ENCODE measurements at places on chromosomes 11 and 22.

- peak; percentile 10 for DNase-seq
Measured at GRCh38 chr11:35330931-35331330, 88.4 kb downstream of the SLC1A2 start.

GRCh38 chr11:21723678-21724077 is 469.2 kb upstream of the ANO5 start:
- no peak for DNase-seq

GRCh38 chr22:29308791-29309262 is 2.4 kb downstream of the GAS2L1 start:
- no peak for DNase-seq

- DNase-seq: no peak
Measured at GRCh38 chr11:131146827-131147490, 223.5 kb upstream of the NTM start.

- no peak for DNase-seq
Measured at GRCh38 chr11:106133529-106133928, 56.1 kb downstream of the AASDHPPT start.

DNA sequence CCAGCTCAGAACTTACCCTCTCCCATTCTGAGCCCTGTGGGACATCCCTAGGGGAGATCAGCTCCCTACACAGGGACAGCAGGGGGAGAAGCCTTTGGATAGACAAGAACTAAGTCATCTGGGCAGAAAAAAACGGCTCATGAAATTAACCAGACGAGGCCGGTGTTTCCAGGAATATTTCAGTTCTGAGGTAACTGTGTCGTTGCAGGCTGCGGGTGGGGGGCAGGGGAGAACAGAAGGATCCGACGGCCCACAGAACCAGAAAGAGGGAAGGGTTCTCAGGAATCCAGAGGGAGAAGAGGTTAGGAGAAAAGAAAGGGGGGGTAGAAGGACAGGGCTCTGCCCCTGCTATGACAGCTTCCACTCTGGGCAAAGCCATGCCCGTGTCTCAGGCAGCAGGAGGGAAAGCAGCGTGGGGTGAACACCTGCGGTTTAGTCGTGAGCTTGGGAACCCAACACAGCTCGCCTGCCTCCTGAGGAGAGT is 3.6 kb downstream of the CLCF1 start:
- no peak for DNase-seq

DNA sequence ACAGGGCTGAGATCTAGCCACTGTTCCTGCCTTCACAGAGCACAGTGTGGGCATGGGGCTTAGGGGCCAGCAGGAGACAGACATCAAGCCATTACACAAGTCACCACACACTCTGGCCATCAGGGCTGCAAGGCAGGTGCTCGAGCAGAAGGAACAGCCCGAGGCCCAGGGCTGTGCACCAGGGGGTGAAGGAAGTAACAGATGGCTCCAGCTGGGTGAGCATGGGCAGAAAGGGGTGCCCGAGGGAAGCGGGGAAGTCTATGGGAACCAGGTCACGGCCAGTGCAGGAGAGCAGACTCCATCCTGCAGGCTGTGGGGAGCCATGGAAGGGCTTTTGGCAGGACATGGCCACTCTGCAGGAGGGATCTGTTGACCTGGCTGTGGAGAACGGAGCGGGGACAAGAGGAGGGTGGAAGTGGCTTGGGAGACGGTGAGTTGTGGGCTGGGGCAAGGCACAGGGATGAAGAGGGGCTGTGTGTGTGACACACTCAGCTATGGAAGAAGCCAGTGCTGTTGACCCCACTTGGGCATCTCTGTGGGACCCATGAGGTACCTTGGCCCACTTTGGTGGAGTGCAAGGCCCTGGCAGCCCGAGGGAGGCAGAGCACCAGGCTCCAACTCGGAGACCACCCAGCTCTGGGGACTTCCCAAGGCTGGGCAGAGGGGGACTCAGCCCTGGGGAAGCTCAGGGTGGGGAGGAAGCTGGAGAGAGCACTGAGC is 3.6 kb downstream of the C11orf68 start:
- DNase-seq: no peak

DNA sequence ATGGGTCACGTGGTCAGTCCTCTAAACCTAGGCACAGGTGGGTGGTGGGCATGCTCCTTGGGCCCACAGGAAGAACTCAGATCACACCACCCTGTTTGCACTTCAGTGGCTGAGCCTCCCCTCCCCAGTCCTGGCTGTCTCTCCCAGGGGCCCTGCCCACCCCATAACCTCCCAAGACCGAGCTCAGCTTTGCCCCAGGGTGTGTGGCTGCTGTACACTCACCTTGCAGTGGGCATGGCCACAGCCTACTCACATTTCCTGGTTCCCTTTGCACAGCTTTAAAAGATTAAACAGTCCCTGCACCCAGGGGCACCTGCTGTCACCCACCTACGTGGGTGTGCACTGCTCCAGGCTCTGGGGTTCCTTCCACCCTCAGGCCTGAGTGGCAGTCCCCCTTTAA is 13.8 kb downstream of the TRIOBP start:
- no peak for DNase-seq

DNA sequence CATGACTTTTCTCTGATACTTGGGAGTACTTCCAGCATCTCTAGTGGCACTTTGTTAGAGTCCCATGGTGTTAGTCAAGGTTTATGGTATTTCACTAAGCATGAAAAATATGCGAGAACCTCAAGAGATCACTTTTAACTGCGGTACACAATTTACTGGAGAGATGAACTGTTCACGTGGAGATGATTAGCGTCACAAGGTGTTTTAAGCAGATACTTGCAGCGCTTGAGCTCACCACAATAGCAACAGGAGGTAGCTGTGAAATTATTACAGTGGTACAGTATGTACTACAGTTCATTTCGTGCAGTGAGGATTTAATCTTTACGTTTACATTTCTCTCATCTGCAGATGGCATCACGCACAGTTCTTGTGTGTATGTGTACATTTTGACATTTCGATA is 4.5 kb downstream of the PARVA start:
- no peak for DNase-seq

DNA sequence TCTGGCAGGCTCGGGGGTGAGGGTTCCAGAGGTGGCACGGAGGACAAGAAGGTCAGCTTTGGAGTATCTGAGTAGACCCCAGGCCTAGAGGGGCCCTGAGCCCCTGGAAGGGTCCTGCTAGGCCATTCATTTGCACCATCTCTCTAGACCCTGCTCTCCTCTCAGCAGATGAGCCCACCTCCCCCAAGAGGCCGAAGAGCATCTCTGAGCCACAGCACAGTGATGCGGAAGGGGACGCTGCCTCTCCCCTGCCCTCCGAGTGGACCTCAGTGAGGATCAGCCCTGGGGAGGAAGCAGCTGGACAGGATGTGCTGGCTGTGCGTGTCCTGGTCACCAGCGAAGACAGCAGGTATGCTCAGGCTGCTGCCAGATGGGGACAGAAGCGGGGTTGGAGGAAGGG is 101.6 kb upstream of the PARVA start:
- no peak for DNase-seq

DNA sequence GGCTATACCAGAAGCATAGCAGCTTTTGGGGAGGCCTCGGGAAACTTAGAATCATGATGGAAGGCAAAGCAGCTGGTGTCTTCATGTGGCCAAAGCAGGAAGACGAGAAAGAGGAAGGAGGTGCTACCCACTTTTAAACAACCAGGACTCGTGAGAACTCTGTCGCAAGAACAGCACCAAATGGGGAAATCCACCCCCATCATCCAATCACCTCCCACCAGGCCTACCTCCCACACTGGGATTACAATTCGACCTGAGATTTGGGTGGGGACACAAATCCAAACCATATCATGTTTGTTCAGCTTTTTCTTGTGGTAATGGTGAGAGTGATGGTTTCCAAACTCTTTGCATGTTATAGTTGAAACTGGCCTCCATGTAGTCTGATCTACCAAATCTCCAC is 32.5 kb upstream of the OR10D3 start:
- DNase-seq: no peak

GRCh38 chr11:73425108-73425507 is 48.9 kb downstream of the RELT start:
- DNase-seq: no peak

DNA sequence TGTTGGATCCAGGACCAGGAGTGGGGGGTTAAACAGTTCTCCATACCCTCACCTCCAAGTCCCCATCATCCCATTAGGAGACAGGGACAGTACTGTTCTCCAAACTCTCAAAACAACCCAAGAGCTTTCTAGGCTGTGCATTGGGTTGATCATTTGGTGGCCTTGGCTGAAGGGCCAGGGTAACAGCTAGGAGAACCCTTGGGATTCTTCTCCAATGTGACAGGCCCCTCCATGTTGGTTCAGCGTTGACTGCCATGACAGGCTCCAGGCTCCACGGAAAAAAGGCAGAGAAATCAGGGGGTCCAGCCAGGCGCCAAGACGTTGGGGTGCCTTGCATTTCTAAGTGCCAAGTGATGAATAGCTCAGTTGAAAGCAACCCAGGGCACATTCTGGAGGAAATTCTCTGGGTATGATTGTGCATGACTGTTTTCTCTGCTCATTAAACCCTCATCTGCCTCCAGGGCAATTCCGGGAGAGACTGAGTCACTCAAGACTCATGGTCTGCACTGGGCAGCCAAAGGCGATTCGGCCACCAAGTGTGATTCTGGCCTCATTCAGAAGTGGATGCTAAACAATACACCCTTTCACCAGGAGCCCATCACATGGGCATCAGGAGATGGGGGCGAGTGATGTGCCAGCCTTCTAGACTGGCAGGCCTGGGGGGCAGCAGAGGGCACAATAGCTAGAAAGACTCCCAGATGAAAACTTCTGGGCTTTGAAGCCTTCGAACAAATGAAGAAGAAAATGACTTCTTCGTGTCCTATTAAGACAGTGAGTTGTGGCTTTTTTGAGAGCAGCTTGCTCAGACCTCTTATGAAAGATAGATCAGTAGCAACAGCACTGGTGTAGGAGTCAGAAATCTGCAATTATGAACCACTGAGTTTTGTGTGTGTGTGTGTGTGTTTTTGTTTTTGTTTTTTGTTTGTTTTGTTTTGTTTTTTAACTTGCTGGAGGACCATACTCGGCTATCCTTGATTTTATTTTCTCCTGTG is 27.7 kb downstream of the CD44 start:
- no peak for DNase-seq

GRCh38 chr11:134026655-134027343 is 42.1 kb upstream of the JAM3 start:
- no peak for DNase-seq

All from T-helper 22 cell (primary cell).